A172 (cell line): ENCODE measurements at places on chromosomes 5 and 9. TPM values are rescaled to one million over a fixed set of nuclear protein-coding genes. Genes with fewer than 3 reads are reported as not detected.

- DNase-seq: no peak
Measured at GRCh38 chr9:21995006-21995665, 545 bp downstream of the CDKN2B-AS1 start.

DNA sequence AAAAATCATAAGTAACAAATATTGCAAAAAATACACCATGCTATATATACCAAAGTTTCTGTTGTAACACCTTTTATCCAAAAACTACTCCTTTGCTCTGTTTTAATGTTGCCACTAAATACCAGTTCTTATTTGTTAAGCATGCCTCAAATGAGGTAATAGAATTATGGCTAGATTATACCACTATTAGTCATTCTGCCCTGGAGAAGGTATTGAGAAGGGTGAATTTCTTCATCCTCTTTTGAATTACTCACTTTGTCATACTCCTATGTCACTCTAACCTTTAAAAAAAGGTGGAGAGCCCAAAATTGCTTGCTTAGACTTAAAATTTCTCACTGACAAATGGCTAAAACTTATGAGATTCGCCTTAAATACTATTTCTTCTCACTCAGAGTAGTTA is 750.9 kb downstream of the MAT2B start:
- no peak for DNase-seq

- no peak for DNase-seq
Measured at GRCh38 chr9:83043597-83043996, 19.3 kb downstream of the RASEF start.

GRCh38 chr5:156505101-156505500 is 178.1 kb downstream of the SGCD start:
- no peak for DNase-seq

The SHISAL2B gene
- not detected in 2 replicates for total RNA-seq

The CCL21 gene
- total RNA-seq: not detected in 2 replicates

DNA sequence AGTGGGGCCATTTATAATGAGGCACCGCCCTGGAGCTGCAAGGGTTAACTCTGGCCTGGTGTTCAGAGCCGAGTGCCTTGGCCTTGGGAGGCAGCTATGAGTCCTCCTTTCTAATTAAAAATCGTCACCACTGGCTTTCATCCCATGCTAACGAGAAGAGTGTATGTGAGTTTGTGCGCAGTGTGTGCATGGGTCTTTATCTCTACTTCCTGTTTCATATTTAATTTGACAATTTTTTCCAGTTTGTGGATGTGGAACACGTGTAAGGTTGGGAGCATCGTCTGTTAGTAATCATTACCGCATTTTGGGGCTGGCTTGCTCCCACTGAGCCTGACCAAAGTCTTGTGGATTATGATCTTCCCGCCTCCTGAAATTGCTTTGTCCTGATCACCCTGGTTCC is 76.4 kb downstream of the NDFIP1 start:
- no peak for DNase-seq

The CTSV gene
- 41.3 and 41.7 TPM in 2 replicates for total RNA-seq

DNA sequence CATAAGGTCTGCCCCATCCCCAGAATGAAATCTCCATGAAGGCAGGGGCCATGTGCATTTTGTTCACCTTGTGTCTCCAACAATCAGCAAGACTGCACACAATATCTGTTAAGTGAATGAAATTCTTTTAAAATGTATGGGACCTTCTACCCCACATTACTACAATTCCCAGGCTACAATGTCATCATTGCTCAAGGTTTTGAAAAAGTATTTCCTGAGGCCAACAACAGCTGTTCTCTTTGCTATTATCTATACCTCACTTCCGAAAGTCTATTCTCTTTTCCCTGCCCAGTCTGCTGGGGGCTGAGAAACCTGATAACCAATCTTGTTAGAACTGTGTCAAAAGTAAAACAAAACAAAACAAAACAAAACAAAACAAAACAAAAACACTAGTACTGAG is 29.2 kb downstream of the HOMER1 start:
- no peak for DNase-seq

- DNase-seq: no peak
Measured at GRCh38 chr9:16469184-16469583, 401.3 kb downstream of the BNC2 start.

- no peak for DNase-seq
Measured at GRCh38 chr9:77978086-77978781, 53.4 kb downstream of the GNAQ start.

- DNase-seq: no peak
Measured at GRCh38 chr5:14859980-14860379, 11.6 kb downstream of the ANKH start.

- DNase-seq: no peak
Measured at GRCh38 chr9:130015353-130016019, 27.5 kb downstream of the FNBP1 start.

DNA sequence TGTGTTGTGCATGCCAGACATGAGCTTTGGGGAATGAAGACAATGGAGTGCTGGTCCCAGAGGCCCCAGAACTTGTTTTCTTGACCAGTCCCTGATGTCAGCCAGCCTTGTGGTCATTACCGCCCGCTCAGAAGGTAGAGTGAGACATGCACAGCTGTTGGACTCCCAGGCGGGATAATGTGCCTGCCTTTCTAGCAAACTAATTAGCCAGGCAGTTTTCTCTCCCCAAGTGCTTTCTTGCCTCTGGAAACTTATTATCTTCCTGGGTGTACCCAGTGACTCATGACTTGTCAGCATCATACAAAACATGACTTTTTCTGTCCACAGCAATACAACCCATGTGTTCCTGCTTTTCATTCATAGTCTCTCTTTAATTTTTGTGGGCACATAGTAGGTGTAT is 131.1 kb downstream of the RMI1 start:
- peak; percentile 80 for DNase-seq

The IRGM gene
- total RNA-seq: not detected in 2 replicates

The TCF7 gene
- total RNA-seq: 3.8 and 4.8 TPM in 2 replicates

The SLC36A2 gene
- total RNA-seq: not detected in 2 replicates

- peak; percentile 96 for DNase-seq
Measured at GRCh38 chr9:19999491-20000057, 210.7 kb upstream of the SLC24A2 start.

The DOCK8 gene
- total RNA-seq: not detected in 2 replicates

GRCh38 chr9:35756275-35757225 is 2.5 kb upstream of the MSMP start:
- DNase-seq: peak; percentile 49

DNA sequence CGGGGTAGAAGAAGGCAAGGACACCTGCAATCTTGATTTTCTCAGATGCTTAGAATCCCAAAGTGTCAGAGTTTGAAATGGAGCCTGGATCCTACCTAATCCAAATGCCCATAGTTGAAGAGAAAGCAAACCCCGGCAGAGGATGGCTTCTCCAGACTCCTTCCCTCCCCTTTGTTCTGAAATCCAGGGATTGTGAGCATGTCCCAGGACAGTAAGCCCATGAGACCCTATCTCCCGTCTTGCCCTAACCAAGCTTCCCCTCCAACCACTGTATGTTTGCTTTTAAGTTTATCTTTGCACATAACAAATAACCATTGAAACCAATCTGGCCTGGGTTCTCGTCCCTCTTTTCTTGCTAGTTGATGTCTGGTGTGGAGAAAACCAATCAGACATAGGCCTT is 78.3 kb upstream of the NIPAL4 start:
- DNase-seq: no peak

The SOHLH1 gene
- total RNA-seq: not detected in 2 replicates

The CRHBP gene
- 0.14 TPM in 1 of 2 replicates, not detected in the other for total RNA-seq

The EGFLAM gene
- total RNA-seq: 0.07 TPM in 1 of 2 replicates, not detected in the other
